ENCODE measurements at places on chromosomes 7 and 10.

DNA sequence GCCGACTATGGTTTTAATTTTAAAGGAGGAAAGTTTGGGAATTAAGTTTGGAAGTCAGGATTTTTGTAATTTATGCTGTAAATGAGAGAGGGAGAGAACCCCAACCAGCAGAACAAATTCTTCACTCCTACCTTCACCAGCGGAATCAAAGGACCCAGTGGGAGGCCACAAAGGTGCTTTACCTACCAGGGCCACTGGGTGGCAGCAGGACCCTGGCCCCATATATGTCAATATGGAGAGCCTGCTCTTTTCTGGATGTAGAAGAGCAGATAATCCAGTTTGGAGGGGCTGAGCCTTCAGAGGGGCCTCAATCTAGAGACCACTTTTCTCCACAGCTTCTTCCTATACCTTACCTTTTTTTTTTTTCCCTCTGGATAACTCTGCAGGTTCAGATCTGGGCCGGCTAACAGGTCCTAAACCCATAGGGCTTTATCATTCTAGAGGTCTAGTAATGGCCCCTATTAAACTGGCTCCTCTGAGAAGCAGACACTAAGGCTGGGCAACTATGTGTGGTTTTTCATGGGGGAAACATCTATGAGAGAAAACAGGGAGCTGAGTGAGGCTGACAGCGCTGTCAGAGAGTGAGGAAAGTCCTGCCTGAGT lies 8.5 kb upstream of the SCD start:
- peak; percentile 73 for DNase-seq

DNA sequence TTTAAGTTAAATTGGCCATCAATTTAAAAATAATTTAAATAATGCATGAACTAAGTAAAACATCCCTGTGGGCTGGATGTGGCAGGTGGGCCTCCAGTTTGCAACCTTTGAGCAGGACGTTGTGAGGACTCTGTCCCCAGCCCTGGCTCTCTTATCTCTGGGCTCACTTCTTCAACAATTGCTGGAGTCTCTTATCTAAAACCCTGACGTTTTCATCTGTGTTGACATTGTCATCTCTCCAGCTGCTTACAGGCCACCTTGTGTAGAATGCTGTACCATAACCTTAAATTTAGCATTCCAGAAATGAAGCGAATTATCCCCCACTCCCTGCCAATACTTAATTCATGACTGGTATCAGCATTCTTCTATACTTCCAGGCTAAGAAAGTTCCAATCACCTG lies 3.2 kb upstream of the KIF5B start:
- no peak for DNase-seq

GRCh38 chr7:27168265-27168947 lies 3.1 kb upstream of the HOXA9 start:
- no peak for DNase-seq

- DNase-seq = no peak
Measured at GRCh38 chr10:5282137-5282536, 82.6 kb upstream of the UCN3 start.

- DNase-seq = no peak
Measured at GRCh38 chr7:132162556-132163144, 413.6 kb downstream of the PLXNA4 start.

DNA sequence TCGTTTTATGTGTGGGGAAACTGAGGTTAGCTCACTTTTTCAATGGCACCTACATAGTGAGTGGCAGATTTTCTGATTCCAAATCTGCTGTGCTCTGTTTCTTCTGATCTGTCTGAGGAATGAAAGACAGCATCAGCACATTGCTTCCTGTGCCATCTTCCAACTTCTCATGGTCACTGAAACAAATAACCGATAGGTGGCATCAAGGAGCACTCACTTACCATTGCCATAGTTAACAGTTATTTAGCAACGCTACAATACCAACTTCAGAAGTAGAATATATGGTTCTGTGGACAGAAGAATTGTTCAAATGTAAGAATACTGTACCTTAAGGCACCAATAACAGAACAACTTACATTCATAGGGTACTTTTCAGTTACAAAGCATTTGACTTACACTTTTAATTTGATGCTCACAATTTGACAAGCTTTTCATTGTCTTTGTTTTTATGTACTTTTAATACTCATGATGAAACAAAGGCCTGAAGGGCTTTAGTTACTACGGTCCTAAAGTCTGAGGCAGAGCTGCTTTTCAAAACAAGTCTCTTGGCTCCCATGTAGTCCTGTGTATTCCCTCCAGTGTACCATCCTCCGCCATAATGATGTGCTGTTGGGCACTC lies 228.9 kb upstream of the TCF7L2 start:
- no peak for DNase-seq

GRCh38 chr7:42561797-42562196 lies 324.8 kb upstream of the GLI3 start:
- no peak for DNase-seq

GRCh38 chr10:70910486-70911341 lies 22.3 kb upstream of the PCBD1 start:
- DNase-seq = no peak

DNA sequence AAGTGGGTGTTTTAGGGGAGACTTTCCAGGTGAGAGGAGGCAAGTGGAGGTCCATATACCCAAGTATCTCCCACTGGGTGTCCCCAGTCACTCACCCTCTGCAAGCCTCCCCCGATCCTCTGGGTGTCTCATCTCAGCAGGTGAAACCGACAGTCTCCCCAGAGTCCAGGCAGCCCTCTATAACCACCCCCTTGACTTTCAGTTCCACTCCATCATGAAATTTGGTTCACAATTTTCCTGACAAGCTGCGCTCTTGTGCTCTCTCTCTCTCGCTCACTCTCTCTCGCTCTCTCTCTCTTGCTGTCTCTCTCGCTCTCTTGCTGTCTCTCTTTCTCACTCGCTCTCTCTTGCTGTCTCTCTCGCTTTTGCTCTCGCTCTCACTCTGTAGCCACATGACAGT lies 8.1 kb upstream of the RABGEF1 start:
- no peak for DNase-seq

DNA sequence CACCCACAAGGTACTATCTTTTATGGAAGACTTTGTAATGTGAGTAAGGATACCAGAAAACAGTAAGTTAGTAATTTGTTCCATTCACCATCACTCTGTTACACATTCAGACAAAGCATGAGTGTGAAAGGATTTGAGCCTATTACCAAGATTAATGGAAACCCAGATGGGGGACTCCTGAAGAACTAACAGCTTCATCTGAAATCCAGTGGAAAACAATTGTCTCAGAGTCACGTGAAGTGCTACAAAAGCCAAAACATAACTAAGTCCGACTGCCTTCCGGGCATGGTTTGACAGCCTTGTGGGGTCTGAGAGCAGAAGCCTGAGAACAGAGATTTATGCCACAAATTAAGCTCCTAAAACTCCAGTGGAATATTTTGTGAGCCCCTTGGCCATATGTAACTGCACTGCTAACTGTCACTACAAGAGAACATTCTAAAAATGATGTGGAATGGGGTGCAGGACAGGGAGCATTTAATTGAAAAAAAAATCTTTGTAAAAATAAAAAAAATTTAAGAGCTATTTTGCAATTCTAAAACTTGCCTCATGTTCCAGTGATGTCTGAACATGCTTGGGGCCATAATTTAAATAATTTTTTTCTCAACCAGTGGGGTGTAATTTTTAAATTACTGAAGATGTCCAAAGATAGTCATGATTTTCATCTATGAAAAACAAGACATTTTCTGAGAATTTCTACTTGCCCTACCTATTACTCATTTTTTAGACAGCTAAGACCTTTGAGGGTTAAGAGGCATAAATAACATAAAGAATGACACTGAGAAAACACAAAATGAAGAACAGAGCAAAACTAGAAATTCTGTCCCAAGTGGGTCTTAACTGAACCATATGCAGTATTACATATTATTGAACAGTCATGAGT lies 555.0 kb downstream of the INHBA start:
- no peak for DNase-seq

GRCh38 chr7:50397320-50397970 lies 52.7 kb downstream of the FIGNL1 start:
- DNase-seq = no peak

DNA sequence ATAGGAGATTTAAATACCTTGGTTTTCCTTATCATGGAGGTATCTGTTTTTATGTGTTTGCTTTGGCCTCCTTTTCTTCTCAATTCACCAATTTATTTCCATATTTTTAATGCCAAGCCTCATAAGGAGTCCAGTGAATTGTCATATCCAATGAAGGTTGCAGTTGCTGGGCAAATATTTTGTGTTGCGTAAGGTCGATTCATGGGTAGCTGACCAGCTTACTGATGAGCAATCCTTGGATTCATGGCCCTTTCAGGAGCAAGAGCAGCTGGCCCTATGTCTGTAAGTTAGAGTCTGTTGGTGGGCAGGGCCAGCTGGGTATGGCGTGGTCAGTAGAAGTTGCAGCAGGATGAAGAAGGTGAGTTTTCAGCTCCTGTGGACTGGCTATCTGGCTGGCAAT lies 182.9 kb downstream of the PFKFB3 start:
- DNase-seq = no peak

- no peak for DNase-seq
Measured at GRCh38 chr10:71661779-71662336, 57.7 kb downstream of the C10orf105 start.

- no peak for DNase-seq
Measured at GRCh38 chr7:100863406-100863950, 3.7 kb upstream of the TRIP6 start.

DNA sequence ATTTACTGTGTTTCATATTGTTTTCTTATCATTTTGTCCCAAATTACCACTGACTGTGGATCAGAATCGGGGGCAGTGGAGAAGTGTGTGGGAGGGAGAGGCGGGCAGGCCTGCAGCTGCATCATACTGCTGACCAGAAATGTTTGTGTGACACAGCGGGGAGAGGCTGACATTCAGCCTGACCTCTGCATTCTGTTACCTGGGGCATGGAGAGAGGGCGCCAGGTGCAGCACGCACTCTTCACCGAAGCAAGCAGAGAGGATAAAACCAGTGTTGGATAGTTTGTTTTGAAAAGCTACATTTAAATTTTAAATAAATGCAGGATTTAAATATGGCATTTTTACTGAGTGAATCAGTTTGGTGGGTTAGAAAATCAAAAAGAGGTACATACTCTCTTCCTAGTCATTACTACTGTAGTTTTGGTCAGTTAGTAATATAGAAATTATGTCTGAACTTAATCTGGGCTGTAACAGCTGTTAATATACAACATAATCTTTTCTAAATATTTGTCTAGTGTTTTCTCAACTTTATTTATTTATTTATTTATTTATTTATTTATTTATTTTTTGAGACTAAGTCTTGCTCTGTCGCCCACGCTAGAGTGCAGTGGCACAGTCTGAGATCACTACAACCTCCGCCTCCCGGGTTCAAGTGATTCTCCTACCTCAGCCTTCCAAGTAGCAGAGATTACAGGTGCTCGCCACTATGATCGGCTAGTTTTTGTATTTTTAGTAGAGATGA lies 8.8 kb upstream of the STMP1 start:
- peak; percentile 20 for DNase-seq

GRCh38 chr10:31742255-31742654 lies 186.4 kb downstream of the ARHGAP12 start:
- DNase-seq = no peak

GRCh38 chr10:124346831-124347230 lies 71.9 kb downstream of the OAT start:
- DNase-seq = no peak

GRCh38 chr10:124568339-124568738 lies 106.7 kb downstream of the LHPP start:
- DNase-seq = no peak

DNA sequence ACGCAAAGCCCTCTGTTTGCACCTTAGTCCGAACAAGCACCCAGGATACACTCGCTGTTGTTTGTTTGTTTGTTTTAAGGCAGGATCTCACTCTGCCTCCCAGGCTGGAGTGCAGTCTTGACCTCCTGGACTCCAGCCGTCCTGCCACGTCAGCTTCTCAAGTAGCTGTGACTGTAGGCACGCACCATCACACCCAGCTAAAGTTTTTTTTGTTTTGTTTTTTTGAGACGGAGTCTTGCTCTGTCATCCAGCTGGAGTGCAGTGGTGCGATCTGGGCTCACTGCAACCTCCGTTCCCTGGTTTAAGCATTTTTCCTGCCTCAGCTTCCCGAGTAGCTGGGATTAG lies 76.8 kb downstream of the CTBP2 start:
- no peak for DNase-seq

- DNase-seq = no peak
Measured at GRCh38 chr7:70997261-70997660, 134.7 kb upstream of the GALNT17 start.

- no peak for DNase-seq
Measured at GRCh38 chr10:80156216-80156615, 23.7 kb downstream of the PLAC9 start.
